ENCODE measurements at places on chromosomes 4 and X.

DNA sequence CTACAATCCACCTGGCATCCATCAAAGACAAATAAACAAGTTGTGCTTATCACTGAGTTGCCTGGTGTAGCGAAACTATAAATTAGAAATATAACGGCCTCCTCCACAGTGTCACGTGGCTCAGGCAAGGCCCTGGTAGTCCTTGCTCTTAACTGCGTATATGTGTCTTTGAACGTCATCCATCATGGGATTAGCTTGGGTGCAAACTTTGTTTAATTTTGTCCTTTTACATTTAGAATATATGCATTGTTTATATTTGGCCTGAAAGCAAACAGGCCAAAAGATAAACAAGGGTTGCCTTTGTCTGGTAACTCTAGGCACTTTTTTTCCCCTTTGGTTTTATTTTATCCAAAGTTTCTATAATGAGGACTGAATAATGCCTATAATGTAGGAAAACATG, 184.9 kb downstream of the KIT start:
- no peak for DNase-seq

- no peak for DNase-seq
Measured at GRCh38 chr4:146495269-146495668, 26.5 kb downstream of the SLC10A7 start.

DNA sequence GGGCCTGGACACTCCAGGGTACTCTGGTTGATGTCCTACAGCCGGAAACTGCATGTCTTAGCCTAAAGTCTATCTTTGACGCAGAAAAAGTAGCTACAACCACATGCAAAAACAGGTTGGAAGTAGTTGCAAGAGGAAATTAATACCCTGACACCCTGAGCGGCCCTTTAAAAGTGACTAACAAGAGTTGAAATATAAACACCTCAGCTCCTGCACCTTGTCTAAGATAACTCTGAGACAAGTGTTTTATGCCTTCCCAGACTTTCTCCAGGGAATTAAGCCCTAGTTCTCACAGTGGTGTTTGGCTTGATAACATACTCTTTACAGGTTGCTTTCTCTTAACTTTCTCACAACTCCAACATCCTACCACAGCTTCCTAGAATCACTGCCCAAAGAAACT, 943.1 kb downstream of the DMD start:
- DNase-seq: no peak

DNA sequence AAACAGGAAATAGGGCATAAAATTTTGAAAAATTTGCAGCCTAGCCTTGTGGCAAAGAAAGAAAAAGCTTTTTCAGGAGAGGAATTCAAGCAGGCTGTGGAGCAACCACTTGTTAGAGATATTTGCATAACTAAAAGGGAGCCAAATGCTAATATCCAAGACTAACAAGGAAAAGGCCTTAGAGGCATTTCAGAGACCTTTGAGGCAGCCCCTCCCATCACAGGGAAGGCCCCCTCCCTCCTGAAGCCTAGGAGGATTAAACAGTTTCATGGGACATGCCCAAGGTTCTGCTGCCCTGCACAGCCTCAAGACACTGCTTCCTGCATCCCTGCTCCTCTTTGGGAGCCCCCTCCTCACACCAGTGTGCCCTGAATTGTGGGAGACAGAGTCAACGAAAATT, 275.4 kb upstream of the SFRP2 start:
- no peak for DNase-seq

Data from stimulated activated CD8-positive, alpha-beta memory T cell treated with anti-CD3 and anti-CD28 coated beads, Interleukin-7, amount 100 ng/mL, for 24 hours (primary cell).